ENCODE measurements at places on chromosomes 11 and 22. TPM values are rescaled to one million over a fixed set of nuclear protein-coding genes. Genes with fewer than 3 reads are reported as not detected.

C11orf87 gene
- 0.18 TPM for total RNA-seq

SCN3B gene
- 1.4 TPM for total RNA-seq

OSBP2 gene
- 9.5 TPM for total RNA-seq

FBLN1 gene
- total RNA-seq = 130 TPM

CLCF1 gene
- total RNA-seq = 22.7 TPM

IGHMBP2 gene
- 25.6 TPM for total RNA-seq

MRGPRE gene
- not detected for total RNA-seq

OR52N1 gene
- total RNA-seq = not detected

All from stomach (tissue), 19 donors.